ENCODE measurements at places on chromosomes 2 and 18.
A peak's percentile ranks its signal among the peaks of the same experiment; 100 is the strongest.

GRCh38 chr2:218722876-218723785 lies 12.5 kb downstream of the TTLL4 start:
- no peak for DNase-seq

GRCh38 chr2:219509780-219510511 lies 4.3 kb upstream of the ASIC4 start:
- DNase-seq: peak; percentile 17

- DNase-seq: no peak
Observed at GRCh38 chr2:63814114-63814513, 27.6 kb upstream of the UGP2 start.

- DNase-seq: no peak
Observed at GRCh38 chr2:191614759-191615158, 63.2 kb upstream of the NABP1 start.

DNA sequence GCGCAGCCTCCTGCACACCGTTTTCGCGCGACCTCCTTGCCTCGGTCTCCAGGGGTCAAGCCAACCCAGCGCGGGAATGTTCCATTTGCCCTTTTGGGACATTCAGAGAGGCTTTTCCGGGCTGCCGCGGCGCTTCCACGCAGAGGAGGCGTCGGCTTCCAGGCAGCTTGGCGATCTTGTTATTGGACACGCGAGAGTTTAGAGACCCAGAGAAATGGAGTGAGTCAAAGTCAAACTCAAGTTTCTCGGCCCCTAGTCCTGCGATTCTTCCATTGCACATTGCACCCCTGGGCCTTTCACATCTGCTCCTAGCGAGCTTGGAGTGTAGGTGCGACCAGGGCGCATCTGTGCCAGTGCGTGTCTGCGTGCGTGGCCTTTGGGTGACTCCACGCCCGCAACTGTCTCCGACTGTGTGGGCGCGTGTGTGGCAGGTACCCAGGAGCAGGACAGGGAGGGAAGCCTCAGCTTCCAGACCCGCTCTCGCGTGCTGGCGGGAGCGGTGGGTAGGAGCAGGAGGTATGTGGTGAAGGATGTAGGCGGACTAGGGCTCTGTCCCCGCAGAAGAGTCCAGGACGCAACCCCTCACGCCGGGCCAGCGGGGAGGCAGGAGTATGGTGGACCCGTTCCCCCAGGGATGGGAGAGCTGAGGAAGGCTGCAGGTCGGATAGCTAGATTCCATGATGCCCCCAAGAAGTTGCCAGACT lies 13.5 kb downstream of the SIX3 start:
- DNase-seq: no peak

DNA sequence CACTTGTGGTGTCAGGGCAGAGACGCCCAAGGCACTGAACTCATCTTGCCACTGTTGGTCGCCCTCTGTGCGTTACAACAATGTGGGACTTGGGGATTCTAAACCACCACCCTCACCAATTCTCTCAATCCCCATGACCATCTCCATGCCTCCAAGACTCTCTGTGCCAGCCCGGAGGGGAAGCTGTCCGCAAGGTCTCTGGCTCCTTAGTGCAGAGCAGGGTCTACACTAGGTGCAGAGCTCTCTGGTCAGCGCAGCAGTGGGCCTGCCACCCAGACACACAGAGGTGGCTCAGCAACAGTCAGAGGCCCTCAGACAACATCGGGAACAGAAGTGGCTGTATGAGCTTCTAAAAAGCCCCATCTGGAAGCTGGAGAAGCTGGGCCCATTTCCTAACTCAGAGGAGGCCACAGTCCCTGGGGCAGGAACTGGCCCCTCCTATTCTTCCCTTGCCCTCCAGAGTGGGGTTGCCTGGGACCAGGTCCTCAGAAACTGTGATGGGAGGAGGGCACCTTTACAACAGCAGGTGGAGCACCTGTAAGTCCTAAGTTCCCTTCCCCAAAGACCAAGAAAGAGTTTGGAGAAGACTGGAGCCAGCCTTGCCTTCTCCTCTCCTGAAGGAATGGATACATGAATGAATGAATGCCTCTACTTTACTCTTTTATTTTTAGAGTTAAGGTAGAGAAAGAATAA lies 37.7 kb downstream of the SERTAD2 start:
- DNase-seq: no peak

- DNase-seq: no peak
Observed at GRCh38 chr2:30371772-30372373, 75.2 kb upstream of the LCLAT1 start.

DNA sequence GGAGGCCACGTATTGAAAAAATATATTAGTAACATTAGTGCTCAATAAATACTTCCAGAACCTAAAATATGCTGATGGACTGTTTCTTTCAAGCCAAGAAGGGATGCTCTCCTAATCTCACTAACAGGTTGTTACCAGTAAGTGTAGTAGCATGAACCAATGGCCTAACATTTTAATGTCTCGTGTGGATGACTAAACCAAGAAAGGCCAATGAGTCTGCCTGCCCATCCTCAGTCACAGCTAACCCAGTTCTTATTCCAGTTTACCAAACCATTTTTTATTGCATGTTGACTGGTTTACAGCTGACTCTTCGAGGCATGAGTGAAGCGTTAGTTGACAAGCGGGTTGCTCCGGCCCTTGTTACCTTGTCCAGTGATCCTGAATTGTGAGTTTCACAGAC lies 45.1 kb upstream of the TNFRSF11A start:
- no peak for DNase-seq

- peak; percentile 88 for DNase-seq
Observed at GRCh38 chr2:234983011-234983726, 31.4 kb downstream of the SH3BP4 start.

DNA sequence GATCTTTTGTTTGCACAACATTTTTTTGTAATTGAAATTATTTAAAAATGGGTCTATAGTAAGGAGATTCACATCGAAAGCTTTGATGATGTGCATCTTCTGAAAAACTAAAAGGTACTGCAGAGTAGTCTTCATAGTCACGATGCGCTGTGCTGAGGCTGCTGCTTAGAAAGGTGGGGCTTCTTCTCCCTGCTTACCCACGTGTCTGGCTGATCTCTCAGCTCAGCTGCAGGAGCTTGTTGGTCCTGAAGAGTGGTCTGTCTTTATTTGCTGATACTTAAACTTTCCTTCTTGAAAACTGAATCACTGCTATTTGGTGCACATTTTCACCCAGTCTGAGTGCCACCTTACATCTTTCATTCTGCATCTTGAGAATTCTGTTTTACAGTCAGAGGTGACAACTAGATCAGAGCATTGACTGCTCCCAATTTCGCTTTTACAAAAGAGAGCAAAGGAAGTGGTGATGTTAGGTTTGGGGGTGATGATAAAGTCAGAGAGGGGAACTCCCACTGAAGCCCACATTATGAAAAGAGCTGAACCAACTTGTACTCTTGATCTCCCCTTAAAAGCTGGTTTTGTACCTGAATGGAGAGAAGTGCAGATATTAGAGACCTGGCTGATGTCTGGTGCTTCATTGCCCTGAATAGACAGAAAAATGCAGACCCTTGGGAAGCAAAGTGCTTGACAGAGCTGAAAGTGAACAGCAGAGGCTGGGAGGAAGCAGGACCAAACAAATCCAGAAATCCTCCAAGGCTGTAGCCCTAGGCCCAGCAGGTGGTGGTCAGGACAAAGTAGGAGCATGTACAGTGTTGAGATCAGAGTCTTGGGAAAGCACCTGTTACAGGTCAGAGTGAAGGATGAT lies 984.5 kb downstream of the TSN start:
- no peak for DNase-seq

DNA sequence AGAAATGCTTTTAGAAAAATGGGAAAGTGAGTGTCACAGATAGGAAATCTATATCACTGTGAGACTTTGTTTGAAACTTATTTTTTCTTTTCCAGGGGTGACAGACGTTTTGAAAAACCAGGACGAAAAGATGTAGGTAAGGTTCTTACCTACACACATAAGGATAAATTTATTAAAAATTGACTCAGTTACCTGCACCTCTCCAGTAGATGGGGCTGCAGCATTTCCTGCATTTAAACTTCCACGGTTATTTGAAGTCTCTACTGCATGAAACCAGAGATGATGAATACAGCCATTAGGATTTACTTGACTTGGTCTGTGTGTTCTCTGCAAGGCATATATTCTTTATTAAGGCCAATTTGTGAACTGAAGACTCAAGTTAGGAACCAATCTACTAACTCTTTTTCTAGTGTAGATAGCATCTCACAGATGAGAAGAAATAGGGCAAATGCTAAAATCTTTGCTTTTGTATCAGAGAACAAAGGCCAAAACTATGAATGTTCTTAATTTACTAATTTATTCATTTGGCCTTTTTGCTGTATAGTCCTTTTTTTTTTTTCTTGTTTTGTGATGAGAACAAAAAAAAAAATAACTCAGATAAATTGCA lies 15.0 kb downstream of the KCNJ13 start:
- no peak for DNase-seq

GRCh38 chr2:109204412-109204811 lies 75.4 kb downstream of the SH3RF3 start:
- DNase-seq: no peak

GRCh38 chr2:55009277-55010060 lies 40.8 kb downstream of the RTN4 start:
- no peak for DNase-seq

- DNase-seq: no peak
Observed at GRCh38 chr2:64819774-64820688, 166.3 kb upstream of the SERTAD2 start.

DNA sequence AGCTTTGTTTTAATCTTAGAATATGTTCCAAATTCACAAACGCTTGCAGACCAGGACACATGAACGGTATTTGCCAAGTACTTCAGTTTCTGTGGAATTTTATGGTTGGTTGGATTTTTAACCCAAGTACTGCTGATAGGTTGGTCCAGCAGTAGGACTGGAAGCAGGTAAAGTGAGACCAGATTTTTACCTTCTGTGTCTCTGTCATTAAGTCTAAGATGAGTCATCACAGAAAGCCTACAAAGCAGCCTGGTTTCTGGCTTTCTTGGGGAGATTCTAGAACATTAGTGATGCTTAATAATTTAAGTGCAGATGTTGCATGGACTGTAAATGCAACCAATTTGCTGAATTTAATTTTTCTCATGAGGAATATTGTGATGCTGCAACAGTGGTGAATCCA lies 100.5 kb downstream of the SCG2 start:
- no peak for DNase-seq

- no peak for DNase-seq
Observed at GRCh38 chr18:28149810-28150420, 27.0 kb downstream of the CDH2 start.

GRCh38 chr18:11993264-11993916 lies 12.1 kb downstream of the IMPA2 start:
- DNase-seq: no peak

DNA sequence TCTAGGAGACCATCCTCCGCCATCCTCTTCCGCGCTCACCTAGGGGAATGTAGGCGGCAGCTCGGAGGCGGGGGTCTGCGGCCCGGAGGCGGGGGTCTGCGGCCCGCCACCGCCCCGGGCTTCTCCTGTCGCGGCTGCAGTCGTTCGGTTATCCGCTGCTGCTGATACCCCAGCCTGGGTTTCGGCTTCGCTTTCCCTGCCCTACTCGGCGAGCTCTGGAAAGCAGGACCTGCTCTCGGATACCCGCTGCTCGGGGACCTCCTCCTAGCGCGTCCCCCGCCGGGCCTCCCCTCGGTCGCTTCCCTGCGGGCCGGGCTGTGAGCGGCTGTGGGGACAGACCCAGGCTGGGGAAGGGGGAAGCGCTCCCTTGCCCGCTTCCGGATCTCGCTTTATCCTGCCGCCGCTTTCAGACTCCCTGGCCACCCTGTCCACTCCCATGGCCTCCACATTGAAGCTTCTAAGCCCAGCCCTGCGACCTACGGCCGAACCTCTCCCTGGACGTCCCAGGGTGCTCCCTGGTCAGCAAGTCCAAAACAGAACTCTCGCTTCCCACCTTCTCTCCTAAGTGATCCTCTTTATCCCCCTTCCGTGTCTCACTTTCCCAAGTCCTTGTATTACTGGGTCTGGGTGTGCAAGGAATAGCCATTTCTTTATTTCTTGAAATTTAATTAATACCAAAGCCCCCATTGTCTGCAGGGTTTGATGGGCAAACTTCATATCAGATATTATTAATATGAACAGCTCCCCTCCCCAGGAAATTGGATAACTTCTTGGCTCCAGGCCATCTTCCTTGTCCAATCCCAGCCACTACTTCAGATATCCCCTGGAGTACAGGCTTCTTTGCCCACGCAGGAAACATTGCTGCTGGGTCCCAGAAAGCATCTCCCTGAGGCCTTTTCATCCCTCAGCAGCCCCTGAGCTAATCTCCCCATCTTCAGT lies 769 bp downstream of the FKBP1B start:
- DNase-seq: no peak

GRCh38 chr2:241064008-241064801 lies 37.9 kb downstream of the MTERF4 start:
- peak; percentile 13 for DNase-seq

DNA sequence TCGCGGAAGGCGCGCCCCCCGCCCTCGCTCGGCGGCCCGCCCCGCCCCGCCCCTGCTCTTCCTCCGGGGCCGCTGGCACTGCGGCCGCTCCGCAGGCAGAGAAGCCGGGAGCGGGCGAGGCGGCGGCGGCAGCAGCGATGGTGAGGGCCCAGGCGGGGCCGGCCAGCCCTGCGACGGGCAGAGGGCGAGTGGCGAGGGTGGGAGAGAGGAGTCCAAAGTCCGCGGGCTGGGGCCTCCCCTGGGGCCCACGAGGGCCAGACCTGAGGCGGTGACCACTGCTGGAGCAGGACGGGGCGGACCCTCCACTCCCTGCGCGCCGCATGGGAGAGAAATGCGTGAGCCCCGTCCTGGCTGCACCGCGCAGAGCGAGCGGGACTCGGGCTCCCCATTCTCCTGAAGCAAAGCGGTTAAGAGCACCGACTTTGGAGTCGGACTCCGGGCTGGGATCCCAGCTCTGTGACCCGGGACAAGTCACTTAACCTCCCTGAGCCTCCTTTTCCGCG lies at the start of gene VAMP5:
VAMP5 (plus strand) TSS at position 78 of the 503 bp plus-strand sequence; CDS start at position 138, 60 bp downstream.
- no peak for DNase-seq

DNA sequence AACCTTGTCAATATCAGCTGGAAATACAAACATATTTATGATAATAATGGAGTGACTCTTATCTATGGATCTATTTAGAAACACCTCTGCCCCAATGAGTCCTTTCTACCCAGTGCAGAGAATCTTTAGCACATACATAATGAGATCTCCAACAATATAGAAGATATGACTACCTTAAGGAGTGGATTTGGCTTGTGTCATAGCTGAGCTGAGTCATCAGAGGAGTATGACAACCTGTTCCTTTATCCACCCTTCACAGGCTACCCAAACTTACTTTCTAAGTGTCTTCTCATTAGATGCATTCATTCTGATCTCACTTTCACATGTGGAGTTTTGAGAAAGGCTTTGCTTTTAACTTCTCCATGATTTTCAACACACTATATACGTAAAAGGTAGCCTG lies 1218.9 kb downstream of the DSC3 start:
- no peak for DNase-seq

GRCh38 chr2:170235860-170236679 lies 58.1 kb downstream of the MYO3B start:
- DNase-seq: peak; percentile 73

GRCh38 chr2:105125428-105125827 lies 87.6 kb downstream of the MRPS9 start:
- no peak for DNase-seq

DNA sequence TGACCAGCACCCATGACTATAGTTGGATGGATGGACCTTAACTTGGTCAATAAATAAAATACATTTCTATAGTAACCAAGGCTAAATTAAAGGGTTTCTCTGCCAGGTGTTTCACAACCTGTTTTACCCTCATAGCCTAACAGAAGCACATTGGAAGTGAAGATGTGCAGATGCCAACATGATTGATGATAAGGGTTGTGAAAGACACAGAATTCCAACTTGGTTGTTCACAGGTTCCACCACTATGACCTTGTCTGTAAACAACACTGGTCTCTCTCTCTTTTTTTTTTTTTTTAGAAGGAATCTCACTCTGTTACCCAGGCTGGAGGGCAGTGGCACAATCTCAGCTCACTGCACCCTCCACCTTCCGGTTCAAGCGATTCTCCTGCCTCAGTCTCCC lies 37.5 kb upstream of the PTH2R start:
- DNase-seq: no peak

- no peak for DNase-seq
Observed at GRCh38 chr2:45849491-45850283, 198.2 kb downstream of the PRKCE start.

Measured in NCI-H774 (cell line).